ENCODE measurements at places on chromosomes 6 and 20.

DNA sequence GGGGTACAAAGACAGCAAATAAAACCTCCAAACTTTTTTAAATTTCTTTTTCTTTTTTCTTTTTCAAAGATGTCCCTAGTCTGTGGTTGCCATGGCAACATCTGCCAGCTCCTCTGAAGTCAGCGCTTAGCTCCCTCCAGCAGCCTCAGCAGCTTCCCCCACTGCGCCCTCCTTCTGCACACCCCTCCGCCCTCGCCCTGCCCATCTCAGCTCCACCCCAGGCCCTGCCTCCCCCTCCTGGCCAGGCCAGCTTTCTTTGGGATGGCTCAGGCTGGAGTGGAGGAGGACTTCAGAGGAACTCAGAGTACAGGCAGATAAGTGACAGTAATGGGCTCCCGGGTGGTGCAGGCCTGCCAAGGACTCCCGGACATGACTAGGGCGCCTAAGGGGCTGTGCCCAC, 104.6 kb downstream of the LRFN2 start:
- DNase-seq, result no peak

DNA sequence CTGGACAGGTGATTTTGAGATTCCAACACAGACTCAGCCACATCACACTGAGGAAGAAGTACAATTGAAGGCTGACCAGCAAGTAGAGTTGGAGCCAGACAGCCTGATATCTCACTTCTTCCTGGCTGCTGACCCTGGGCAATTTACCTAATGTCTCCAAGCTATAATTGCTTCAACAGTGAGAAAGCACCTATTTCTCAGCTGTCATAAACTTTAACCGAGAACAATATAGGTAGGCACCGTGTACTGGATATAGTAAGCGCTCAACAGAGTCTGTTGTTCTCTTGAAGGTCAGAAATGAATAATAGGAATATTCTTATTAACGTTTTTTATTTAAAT, 28.3 kb downstream of the STX7 start:
- DNase-seq, result no peak

GRCh38 chr20:40470445-40471260, 218.4 kb downstream of the MAFB start:
- no peak for DNase-seq

GRCh38 chr20:20317195-20317594, 50.7 kb upstream of the INSM1 start:
- DNase-seq, result no peak

GRCh38 chr6:158086054-158086503, 82.0 kb downstream of the SERAC1 start:
- no peak for DNase-seq

GRCh38 chr20:9025011-9025410, 43.9 kb upstream of the PLCB4 start:
- DNase-seq, result no peak

DNA sequence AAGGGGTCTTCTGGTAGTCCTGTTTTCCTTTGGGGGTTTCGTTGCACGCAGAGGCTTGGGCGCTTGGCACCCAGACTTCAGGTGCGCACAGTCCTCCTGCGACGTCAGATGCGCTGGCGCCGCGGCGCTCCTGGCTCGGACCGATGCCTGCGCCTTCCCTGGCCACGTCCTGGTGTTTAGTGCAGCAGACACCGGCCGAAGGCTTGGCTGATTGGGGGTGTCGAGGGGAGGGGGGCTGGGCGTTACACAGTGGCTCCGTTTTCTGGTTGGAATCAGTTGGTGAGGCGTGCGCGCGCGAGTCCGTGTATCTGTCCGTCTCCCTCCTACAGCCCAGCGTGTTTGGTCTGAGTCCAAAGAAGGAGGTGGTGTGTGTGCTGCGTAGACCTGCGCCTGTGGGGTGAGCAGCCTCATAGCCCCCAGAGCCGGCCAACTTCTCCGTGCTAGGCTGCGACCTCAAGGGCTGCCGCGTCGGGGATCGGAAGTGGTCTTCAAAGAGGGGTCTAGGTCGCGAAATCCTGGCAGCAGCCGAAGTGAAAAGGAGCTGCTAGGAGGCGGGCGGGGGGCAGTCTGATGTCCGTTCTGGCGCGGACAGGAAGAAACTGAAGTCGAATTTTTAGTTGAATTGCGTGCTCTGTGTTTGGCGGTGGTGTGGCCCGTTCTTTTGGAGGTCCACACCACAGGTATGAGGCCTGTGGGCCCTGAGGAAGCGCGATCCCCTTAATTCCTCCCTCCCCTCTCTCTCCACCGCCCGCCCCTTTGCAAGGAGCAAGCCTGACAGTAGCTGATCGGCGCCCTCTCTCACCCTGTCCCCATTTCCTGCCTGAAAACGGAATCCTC, 1.5 kb downstream of the SYNDIG1 start:
- no peak for DNase-seq

DNA sequence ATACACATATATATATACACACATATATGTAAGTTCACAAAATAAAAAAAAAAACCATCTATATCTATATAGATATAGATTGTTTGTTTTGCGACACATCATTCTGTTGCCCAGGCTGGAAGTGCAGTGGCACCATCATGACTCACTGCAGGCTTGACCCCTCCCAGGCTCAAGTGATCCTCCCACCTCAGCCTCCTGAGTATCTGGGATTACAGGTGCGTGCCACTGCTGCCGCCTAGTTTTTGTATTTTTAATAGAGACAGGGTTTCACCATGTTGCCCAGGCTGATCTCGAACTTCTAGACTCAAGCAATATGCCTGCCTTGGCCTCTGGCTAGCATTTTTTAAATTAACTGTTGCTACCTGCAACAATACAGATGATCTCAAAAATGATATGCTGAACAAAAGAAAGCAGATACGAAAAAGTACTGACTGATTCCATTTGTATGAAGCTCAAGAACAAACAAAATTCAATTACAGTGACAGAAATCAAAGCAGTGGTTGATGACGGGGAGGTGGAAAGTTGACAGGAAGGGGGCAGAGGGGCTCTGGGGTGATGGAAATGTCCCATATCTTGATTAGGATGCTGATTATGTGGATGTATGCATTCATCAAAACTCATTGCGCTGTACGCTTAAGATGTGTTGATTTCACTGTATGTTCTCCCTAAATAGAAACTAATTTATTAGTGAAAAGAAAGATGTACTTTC, 49.6 kb downstream of the ATXN1 start:
- peak; percentile 35 for DNase-seq

GRCh38 chr6:158402184-158402583, 89.9 kb downstream of the TULP4 start:
- DNase-seq, result no peak
